ENCODE measurements at places on chromosomes 7 and 10.

DNA sequence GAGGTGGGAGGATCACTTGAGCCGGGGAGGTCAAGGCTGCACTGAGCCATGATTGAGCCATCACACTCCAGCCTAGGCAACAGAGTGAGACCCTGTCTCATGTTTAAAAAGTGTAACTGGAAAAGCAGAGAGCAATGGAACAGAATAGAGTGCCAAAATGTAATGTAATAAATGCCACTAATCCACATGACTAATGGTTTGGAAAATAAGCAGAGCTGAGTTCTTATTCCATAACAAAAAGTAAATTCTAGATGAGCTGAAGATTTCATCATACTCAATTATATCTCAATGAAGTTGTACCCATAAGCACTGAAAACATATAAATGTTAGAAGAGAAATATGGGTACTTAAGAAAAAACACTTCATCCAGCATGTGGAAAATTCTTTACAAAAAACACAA lies 132.6 kb downstream of the USP6NL start:
- DNase-seq = no peak

DNA sequence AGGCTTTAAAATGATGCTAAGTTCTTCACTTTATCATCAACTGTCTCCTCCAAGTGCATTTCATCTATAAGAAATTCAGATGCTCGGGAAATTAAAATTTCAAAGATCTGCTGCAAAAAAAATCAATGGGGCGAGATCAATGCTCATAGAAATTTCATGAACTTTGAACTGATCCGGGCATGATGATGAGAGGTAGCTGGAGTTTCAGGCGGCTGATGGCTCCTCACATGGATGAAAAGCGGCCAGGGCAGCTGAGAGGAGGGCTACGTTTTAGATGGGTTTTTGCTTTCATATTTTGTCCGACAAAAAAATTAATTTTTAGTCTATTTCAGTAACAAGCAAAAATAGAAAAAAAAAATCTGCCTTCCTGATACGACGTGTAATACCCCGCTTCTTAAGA lies 109.9 kb downstream of the EBF3 start:
- no peak for DNase-seq

GRCh38 chr10:34653530-34653929 lies 161.6 kb downstream of the PARD3 start:
- DNase-seq = no peak

DNA sequence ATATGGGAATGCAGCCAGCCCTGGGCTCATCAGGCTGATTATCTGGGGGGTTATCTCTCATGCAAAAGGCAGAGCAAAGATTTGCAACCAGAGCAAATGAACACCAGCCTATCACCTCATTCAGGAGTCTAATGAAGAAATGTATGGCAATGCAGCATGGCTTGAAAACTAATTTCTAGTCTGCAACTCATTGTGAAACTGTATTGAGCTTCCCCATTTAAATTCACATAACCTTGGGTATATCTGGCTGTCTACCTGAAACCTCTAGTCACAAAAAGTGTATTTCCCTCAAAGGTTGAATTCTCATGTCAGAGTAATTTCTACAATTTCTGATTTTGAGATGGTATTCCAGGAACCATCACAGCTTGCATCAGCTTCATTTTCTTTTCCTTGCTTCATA lies 240.0 kb downstream of the SDHAF3 start:
- no peak for DNase-seq
